ENCODE measurements at places on chromosomes 3 and 15.

- DNase-seq: no peak
Observed at GRCh38 chr3:70615286-70615685, 302.8 kb upstream of the MDFIC2 start.

DNA sequence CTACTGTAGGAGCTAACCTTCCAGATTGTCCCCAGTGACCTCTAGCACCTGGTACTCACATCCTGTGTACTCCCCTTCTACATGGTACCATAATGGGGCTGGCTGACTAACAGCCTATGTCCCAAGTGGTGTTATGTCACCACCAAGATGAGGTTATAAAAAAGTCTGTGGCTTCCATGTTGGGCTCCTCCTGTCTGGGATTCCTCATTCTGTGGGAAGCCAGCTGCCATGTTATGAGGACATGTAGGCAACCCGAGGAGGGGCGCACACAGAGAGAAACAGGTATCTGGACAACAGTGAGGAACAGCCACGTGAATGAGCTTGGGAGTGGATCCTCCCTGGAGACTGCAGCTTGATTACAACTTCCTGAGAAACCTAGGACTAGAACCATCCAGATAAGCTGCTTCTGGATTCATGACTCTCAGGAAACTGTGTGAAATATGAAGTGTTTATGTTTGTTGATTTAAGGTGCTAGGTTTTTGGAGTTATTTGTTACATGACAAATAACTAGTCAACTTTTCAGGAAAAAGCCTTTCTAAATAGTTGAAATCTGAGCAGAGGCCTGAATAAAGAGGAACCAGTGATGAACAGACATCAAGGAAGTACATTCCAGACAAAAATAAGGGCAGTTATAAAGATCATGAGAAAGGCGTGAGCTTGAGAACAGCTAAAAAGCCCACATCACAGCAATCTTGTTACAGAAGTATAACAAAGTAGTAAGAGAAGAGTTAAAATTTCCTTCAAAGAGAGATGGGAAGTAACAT lies 21.7 kb downstream of the GOLIM4 start:
- DNase-seq: no peak

GRCh38 chr15:57213862-57214261 lies 162.4 kb upstream of the CGNL1 start:
- DNase-seq: peak; percentile 15

DNA sequence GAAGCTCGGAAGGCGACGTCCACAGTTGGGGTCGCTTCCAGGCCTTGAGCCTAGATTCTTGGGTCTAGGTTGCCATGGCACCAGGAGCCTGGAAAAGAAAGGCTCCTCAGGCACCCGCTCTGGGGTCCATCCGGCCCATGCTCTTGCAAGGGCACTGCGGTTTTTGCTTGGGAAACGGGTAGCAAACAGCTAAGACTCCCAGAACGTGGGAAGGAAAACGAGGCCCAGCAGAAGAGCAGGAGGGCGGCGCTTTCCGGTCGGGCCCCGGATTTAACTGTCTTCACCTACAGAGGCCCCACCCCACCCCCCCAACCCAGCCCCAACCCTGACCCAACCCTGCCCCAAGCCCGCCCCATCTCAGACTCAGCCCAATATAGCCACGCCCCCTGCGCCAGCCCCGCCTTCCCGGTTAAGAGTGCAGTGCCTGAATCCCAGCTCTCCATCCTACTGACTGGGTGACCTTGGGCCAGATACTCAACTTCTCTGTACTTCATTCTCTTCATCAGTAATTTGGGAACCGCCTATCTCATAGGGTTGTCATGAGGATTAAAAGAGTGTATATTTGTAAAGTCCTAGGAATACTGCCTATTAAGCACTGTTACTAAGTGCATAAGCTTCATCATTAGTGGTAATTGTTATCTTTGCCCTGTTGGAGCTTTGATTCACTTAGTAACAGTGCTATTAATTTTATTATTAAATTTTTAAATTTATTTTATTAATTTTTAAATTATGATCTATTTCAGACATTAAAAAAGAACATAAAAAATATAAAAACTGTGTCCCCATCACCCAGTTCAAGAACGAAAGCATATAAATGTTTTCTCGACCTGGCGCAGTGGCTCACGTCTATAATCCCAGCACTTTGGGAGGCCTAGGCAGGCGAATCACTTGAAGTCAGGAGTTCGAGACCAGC lies 28.4 kb upstream of the SMAD6 start:
- DNase-seq: peak; percentile 46

GRCh38 chr15:46251903-46252302 lies 617.1 kb downstream of the SQOR start:
- no peak for DNase-seq

DNA sequence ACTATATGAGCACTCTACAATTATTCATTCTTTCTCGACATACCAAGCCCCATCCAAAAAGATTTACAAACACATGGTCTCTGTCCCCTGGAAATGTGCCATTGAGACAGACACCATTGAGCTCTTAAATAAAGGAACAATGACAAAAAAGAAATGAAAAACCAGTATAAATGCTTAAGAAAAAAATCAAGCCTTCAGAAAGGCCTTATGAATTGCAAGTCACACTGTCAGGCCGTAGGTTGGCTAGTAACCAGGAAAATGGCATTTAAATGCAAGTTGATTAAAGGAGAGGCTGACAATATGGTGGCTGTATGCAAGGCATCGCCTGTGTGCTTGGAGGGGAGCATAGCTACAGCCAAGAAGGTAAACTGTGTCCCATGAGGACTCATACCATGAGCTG lies 49.7 kb downstream of the SRGAP3 start:
- DNase-seq: no peak

DNA sequence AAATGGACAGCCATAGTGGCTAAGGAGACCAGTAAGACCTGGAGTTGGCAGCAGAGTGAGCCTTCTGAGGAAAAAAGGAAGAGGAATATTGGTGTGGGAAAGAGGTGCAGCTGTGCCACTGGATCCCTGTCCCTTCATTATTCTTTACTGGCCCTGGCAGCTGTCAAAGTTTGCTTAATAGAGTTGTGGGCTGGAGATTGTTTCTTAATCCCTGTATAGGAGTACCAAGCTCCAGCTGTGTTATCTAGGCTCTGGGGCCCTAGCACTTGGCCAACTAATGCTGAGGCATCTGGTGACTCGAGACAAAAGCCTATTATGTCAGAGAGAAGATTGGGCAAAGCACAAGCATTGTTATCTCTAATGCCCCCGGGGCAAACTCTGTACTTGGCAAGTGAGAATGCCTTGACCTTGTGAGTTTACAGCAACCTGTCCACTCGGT lies 61.4 kb downstream of the ZNF609 start:
- DNase-seq: no peak

DNA sequence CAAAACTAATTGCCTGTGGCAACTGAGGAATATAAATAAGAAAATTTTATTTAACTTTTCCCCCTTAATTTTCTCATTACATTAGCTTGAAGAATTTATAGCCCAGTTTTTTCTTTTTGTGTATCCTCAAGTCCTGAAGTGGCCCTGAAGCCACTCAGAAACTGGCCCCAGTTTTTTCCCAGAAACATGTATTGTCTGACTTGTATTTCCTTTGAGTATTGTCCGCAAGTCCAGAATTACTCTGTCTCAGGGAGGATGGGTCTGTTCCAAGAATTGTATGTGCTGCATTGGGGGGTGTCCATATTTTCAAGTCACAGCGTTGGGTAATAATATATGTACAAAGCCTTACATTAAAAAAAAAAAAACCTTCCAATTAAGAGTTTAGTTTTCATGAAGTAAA lies 149.7 kb upstream of the IL12A start:
- DNase-seq: no peak

- no peak for DNase-seq
Observed at GRCh38 chr3:83934192-83935021, 1024.4 kb upstream of the CADM2 start.

GRCh38 chr3:195815169-195815771 lies 3.5 kb upstream of the MUC4 start:
- DNase-seq: no peak

DNA sequence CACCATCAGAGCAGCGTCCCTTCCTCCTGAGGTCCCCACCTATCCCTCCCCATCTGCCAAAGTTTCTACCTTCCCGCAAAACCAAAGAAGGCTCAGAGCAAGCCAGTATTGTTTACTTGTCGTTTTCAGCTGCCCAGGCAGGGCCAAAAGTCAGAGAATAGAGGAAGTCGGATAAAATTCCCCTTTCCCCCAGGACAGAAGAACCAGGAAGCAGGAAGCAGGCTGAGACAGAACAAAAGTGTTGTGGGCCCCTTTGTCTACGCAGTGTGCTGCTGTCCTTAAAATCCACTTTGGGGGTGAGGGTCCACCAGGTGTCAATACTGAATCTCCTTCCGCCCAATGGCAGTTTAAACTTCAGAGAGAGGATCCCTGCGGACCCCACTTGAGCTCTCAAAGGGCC lies 18.5 kb upstream of the RPL32 start:
- DNase-seq: no peak

- no peak for DNase-seq
Observed at GRCh38 chr15:77584691-77585090, 48.0 kb downstream of the LINGO1 start.

GRCh38 chr15:71411538-71412482 lies 296.5 kb downstream of the THSD4 start:
- no peak for DNase-seq

GRCh38 chr15:100171411-100171810 lies 170.4 kb downstream of the ADAMTS17 start:
- DNase-seq: no peak

DNA sequence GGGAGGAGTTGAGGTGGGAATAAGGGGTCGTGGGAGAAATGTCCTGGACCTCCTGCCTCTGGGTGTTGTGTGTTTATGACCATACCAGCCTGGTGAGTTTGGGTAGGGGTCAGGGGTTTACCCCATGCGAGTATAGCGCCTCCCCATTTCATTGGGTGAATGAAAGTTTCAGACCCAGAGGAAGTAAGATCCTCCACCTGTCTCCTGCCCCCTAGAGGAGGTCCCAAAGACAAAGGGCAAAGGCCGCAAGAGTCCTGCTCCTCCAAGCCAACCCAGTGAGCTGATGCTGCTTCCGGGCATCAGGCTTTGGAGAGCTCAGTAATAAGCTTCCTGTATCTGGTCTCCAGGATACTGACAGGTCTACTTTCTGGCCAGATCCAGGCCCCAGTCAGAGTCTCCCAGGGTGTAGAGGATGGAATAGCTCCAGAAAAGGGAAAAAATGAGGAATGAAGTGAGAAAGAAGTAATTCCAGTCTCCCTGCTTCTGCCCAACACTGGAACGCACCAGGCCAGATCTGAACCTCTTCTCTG lies 6.4 kb upstream of the TBC1D21 start:
- no peak for DNase-seq

GRCh38 chr3:197549261-197549885 lies 6.4 kb downstream of the BDH1 start:
- DNase-seq: no peak

GRCh38 chr15:57388464-57388863 lies 12.2 kb downstream of the CGNL1 start:
- no peak for DNase-seq

- DNase-seq: no peak
Observed at GRCh38 chr3:130411320-130411719, 65.8 kb downstream of the COL6A5 start.

DNA sequence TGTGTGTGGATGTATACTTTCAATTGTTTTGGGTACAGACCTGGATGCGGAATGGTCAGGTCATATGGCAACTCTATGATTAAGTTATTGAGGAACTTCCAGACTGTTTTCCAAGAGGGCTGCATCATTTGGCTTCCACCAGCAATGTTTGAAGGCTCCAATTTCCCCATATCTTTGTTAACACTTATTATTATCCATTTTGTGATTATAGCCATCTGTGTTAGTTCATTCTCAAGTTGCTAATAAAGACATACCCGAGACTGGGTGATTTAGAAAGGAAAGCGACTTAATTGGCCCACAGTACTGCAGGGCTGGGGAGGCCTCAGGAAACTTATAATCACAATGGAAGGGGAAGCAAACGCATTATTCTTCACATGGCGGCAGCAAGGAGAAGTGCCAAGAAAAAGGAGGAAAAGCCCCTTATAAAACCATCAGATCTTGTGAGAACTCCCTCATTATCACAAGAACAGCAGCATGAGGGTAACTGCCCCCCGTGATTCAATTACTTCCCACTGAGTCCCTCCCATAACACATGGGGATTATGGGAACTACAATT lies 31.1 kb upstream of the ALDH1A2 start:
- DNase-seq: no peak

DNA sequence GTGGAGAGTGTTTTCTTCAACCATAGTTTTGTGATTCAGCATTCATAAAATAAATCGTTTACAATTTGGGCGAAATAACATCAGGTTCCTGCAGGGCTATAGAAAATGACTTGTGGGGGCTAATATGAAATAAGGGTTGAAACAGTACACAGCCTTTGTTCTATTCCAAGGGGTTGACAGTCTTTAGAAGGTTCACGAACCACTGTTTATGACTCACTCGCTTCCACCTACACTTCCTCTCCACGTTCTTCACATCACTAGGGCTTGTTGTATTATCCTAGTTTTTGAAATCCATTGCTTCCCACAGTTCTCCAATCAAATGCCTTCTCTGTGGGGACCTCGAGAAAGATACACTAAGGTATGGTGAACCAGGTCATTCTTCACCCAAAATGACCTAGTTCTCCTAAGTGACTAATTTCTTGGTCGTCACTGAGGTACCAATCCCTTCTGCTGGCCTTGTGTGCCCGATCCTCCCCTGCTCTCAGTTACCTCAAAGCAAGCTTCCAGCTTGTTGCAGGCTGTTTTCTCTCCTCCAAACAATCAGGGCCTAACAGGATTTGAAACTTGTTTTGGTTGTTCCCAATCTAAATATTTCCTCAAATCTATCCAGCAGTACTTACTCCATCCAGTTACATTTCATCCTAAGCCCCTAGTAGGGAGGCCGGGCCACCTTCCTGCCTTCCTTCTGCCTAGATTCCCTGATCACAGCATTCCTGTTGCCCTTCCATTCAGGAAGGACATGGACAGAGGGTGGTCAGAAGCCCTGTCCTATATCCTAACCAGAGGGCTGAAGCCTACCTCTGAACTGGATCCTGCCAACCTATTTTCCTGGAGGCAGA lies 23.1 kb upstream of the TBL1XR1 start:
- DNase-seq: no peak

DNA sequence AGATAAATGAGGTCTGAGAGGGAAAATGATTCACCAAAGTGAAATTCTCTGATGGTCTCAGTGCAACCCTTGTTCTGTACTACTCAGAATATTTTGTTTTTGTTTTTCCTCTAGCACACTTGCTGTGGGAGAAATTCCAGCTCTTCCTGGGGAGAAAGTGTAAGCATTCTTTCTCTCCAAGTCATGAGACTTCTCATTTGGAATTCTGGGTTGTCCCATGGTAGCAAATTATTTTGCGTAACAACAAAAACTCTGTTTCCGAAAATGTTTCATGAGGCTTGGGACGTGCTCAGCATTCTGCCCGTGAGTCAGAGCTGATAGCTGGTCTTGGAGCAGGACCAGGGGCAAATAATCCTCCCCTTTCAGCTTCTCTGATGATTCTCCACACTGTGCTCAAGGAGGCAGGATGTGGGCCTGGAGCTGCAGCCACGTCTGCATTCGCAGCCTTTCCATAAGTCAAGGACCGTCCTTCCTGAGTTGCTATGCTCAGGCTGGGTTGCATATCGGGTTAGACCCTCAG lies 70.3 kb downstream of the SENP2 start:
- DNase-seq: no peak
